ENCODE measurements at places on chromosomes 2 and 18.

DNA sequence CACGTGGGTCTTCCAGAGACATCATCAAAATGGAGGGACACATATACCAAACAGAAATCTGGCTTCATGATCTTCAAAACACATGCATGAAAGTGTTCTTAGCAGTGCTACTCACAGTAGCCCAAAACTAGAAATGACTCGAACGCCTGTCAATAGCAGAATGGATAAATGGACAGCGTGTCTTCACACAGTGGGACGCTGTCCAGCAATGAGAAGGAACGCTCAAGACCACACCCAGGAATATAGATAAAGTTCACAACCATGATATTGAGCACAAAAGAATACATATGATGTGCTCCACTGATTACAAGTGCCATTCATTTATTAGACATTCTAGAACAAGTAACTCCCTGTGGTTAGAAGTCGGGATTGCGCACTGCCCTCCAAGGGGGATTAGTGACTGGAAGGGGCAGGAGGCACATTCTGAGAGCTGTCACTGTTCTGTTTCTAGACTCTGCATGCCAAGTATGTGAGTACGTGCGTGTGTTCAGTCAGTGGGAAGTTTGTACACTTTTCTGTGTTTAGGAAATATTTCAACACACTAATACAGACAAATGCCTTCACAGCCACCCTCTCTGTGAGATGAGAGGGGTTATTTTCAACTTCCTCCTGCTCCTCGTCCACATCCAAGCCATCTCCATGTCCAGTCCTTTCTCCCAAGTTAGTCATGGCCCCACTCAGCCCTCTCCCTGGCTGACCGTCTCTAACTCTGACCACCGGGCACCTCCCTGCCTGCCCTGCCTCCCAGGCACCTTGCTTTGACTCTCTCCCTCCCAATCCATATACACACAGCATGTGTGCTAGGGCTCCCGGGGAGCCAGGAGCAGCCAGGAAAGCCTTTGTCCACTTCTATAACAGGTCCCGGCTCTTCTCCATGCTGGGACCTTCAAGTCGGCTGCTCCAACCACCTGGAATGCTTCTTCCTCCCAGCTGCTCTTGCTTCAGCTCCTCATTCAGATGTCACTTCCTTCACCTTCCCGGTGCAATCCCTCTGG lies 26.9 kb upstream of the TNS1 start:
- DNase-seq, result no peak

DNA sequence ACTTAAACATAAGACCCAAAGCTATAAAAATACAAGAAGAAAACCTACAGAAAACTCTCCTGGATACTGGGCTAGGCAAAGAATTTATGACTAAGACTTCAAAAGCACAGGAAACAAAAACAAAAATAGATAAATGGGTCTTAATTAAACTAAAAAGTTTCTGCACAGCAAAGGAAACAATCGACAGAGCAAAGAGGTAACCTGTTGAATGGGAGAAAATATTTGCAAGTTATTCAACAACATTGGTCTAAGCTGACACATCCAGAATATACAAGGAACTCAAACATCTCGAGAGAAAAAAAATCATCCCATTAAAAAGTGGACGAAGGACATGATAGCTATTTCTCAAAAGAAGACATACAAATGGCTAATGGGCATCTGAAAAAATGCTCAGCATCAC lies 72.3 kb upstream of the RBBP8 start:
- DNase-seq, result no peak

DNA sequence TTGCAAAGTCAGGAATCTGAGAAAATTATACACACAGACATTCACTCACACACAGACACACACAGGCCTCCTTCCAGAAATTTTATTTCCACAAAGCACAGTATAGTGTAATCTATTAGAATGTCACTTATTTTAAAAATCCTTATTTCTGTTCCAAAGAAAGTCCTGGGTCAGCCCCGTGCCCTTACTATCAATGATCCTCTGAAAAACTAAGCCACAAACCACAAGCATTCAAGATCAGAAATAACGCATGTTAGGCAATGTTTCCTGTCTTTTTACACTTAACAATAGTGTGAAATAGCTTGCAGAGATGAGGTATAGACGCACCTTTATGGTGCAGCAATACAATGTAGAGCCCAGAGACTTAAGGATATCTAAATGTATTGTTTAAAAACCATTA lies 25.8 kb downstream of the TBC1D8 start:
- DNase-seq, result no peak

GRCh38 chr2:219629976-219630695 lies 2.7 kb downstream of the SLC4A3 start:
- no peak for DNase-seq

DNA sequence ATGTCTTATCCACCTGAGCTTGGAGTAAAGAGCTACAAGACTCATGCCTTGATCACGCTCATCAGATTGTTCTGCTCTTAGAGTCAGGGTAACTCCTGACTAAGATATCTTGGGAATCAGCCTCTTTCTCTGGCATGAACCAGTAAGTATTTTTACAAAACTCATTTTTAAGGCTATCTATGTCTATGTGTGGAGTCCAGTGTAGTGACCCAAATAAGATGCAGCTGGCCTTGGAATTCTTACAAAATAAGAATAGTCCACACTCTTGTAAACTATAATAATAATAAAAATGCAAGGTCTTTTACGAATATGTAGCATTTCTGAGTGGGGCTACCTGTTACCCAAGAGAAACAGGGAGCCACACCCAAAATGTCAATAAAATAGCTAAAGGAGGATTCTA lies 498.3 kb upstream of the SYT4 start:
- DNase-seq, result no peak
